Psoas muscle (tissue), 8 donors: ENCODE measurements at places on chromosomes 11 and 22.

- no peak for DNase-seq
Measured at GRCh38 chr11:103043826-103044678, 47.9 kb downstream of the DCUN1D5 start.

DNA sequence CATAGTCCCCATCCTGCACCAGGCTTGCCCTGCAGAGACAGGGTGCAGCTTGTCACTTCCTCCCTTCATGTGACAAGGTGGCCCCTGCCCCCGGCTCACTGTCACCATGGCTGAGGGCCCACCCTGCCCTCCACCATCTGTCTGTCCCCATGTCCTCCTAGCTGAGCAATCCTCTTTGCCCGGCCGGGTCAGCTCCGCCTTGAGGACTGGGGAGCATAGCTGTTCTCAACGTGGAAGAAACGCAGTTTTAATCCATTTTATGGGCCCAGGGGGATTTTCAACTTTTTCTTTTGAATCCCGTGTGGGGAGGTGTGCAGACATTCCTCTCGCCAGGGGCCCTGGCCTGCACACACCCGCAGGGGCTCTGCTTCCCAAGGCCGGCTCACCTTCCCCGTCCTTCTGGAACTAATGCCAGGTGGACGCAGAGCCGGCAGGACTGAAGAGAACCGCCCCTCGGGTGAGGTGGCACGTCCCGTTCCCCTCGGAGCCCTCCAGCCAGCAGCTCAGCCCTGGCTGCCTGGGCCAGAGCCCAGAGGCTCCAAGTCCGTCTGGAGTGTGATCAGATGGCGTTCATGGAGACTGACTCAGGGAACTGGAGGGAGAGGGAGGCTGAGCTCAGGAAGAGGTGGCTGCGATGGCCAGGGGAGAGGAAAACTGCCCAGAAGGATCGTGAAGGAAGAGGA, 1108.7 kb downstream of the BRD1 start:
- DNase-seq: no peak

- no peak for DNase-seq
Measured at GRCh38 chr22:32286290-32286840, 31.2 kb upstream of the SLC5A4 start.

DNA sequence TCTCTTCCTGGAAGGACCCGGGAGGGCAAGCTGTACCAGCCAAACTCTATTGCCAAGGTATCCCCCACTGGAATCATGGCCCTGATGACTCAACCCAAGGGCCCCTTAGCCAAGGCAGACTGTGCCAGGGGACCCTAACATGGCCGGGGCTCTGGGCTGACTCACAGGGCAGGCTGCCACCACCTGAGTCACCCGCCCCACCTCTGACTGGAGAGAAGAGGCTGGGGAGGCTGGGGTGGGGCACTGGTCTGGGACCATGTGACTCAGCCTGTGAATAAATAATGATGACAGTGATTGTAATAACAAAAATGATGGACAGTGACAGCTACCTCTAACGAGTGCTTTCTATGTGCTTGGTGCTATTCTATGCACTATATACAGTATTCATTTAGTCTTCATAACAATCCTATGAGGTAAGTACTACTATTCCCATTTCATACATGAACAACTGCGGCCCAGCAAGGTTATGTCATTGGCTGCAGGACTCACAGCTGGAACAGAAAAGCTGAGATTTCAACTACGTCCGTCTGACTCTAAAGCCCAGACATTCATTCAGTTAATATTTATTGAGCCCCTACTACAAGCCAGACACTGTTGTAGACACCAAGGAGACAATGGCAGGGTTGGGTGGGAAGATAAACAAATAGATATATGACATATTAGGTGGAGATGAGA, 84.2 kb downstream of the FBXO7 start:
- peak; percentile 85 for DNase-seq

DNA sequence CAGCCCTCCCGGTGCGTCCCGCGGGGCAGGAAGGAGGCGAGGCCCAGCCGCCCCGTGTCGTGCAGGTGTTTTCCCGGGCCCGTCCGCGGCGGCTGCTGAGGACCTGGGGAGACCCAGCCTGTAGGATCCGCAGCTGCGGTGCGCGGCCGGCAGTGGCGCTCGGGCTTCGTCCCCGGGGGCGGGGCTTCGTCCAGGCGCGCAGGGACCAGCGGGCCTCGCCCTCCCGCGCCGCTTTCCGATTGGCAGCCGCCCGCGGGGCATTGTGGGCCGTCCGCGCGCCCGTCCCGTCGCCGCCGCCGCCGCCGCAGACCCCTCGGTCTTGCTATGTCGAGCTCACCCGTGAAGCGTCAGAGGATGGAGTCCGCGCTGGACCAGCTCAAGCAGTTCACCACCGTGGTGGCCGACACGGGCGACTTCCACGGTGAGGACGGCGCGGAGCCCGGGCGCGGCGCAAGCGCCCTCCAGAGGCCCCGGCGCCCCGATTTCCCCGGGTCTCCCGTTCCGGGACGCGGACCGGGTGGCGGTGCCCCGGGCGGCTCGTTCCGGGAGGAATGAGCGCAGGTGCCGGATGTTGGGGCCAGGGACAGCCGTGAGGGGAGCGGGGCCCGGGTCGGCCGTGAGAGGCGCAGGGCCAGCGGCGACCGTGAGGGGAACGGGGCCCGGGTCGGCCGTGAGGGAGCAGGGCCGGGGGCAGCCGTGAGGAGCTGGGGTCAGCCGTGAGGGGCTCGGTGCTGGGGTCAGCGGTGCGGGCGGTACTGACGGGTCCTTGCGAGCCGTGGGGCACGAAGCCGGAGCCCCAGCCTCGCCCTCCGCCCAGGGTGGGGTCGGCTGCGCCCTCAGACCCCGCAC, at the start of gene TALDO1:
Gene TALDO1, plus strand, starts transcription at position 307 of the 849 bp plus-strand sequence. Its CDS starts 18 bp downstream, at position 325.
- peak; percentile 96 for DNase-seq

GRCh38 chr22:45320357-45320976, 10.7 kb downstream of the FAM118A start:
- peak; percentile 33 for DNase-seq

- no peak for DNase-seq
Measured at GRCh38 chr11:122095681-122096262, 20.2 kb downstream of the BLID start.

GRCh38 chr22:45919504-45920286, 57.3 kb downstream of the WNT7B start:
- no peak for DNase-seq

- DNase-seq: no peak
Measured at GRCh38 chr11:28999620-29000019, 891.4 kb downstream of the METTL15 start.

DNA sequence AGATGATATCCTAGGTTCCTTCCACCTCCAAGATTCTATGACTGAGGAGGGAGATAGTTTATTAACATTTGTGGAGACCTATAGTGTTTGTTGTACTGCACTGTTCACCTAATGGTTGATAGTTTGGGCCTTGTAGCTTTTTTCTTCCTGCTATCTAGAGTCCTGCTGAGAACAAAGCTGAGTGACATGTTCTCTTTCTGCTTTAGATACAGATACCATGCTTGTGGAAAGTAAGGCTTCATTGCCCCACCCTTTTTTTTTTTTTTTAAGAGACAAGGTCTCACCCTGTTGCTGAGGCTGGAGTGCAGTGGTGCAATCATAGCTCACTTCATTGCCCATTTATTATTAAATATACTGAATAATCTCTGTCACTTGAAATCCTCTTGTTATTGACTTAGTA, 12.3 kb downstream of the DLAT start:
- no peak for DNase-seq

DNA sequence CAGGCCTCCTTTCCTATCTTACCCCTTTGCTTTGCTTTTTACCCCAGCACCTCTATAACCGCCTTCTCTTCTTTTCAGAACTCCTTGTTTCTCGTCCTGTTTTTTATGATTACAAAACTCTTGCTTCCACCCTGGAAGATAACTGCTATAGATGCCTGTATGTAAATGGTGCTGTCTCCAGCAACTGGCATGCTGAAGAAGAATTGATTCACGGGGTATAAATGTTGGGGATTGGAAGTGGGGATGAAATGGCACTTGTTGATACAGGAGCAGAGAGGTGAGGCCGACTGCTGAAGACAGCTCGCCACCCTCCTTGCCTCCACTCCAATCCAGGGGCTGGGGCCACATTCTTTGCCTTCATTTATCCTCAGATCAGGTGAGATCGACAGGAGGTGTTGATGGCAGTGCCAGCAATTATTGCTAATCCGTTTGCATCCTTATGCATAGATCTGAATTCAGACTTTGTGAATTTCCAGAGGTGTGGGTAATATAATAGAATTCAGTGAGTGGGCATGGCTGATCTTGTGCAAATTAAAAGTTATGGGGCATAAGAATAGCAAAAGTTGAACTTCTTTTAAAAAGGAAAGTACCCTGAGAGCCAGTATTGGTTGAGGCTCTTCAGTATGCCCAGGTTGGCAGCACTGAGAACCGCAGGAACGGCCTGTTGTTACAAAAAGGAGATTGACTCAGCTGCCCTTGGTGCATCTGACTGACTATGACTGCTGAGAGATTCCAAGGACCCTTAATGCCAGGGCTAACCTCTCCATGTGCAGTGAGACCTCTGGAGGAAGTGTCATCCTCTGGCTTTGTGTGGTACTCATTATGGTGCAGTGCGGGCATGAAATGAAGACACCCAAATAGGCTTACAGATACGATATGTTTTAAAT, 5.3 kb downstream of the NEAT1 start:
- DNase-seq: peak; percentile 68

DNA sequence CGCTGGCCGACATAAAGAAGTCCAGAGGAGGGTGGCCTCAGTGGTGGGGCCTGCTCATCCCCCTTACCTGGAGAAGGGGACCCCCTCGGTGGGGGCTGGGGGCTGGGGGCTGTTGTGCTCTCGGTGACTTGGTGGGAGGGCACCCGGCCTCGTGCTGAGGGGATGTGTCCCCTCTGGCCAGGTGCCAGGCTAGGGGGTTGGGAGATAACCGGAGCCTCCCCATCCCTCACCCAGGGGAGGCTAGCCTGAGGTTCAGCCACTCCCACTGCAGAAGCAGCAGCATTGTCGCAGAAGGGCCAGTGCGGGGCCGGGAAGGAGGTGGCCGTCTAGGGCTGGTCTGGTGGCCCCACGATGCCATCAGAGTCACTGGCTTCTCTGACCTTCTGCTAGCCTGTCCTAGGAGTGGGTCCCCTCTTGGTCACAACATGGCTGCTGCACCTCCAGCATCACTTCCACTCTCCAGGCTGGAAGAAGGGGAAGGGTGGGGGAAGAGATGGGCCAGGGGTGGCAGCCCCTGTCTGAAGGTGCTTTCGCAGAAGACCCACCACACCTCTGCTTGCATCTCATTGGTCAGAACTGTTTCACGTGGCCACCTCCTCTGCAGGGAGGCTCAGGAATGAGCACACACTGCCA, 44.2 kb upstream of the FADD start:
- no peak for DNase-seq

GRCh38 chr11:15800111-15800800, 556.1 kb downstream of the SOX6 start:
- DNase-seq: peak; percentile 54

GRCh38 chr11:42315267-42315666, 855.8 kb upstream of the LRRC4C start:
- no peak for DNase-seq

DNA sequence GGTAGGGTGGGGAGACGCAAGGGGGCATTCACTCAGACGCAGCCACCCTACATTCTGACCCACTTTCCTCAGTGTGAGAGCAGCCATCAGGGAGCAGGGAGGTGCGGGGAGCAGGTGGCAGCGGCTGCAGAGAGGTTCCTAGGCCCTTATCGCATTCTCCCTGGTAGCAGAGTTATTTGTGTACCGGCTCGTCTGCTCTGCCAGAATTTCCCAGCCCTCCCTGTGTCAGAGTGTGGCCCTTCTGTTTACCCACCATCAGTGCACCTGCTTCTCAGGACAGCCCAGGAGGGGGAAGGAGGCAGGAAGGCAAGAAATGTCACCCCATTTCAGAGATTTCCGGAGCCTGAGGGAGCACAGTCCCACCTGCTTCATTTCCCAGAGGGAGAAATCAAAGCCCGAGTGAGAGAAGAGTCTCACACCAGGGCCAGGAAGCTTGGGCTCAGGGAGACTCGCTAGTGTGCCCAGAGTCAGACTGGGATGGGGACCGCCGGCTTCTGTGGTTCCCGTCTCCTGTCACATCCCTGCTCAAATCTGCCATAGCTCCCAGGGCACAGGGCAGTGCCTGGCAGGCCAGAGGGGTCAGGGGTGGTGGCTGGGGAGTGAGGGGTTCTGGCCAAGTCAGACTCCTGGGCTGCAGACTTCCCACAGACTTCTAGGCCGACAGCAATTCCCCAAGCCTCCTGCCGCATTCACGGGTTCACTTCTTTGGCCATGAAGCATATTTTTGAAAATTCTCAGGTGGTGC, 49.7 kb downstream of the ARRB1 start:
- DNase-seq: peak; percentile 27

GRCh38 chr11:76598426-76598839, 72.1 kb downstream of the LRRC32 start:
- DNase-seq: no peak

GRCh38 chr11:61811831-61812230, 5.0 kb downstream of the FADS1 start:
- no peak for DNase-seq

DNA sequence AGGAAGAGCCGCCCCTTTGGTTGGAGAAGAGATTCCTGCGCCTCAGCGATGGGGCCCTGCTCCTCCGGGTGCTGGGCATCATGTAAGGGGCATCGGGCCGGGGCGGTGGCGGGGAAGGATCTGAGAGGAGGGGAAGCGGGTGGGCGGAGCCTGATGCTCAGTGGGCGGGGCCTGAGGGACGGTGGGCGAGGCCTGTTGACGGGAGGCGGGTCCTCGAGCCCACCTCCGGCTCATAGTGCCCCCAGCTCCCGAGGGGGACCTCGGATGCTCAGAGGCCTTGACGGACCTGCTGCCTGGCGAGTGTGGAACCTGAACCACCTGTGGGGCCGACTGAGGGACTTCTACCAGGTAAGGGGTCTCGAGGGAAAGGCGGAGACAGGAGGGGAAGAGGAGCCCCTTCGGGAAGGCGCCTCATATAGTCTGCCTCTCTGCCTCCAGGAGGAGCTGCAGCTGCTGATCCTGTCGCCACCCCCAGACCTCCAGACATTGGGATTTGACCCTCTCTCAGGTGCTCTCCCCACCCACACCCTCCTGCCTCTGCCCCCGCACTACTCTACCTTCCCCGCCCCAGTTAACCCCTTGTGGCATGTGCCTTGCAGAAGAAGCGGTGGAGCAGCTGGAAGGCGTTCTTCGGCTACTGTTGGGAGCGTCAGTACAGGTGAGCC, 799 bp downstream of the CCDC88B start:
- DNase-seq: peak; percentile 70

DNA sequence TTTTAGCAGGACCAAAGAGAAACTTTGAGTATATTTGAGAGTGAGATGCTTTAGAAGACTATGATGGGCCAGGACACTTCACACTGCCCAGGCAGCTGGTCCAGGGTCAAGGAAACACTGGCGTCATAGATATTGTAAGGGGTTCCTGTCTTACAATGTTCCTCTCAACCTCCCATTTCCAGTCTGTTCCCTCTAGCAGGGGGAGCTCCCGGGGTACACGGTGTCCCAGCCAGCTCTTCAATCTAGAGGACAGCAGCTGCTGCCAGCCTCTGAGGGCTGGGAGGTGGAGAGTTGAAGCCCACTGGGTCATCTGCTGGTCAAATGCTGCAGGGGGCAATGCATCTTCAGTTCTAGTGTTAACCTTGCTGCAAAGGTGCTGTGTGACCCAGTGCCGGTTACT, 40.7 kb upstream of the TIMP3 start:
- DNase-seq: no peak

DNA sequence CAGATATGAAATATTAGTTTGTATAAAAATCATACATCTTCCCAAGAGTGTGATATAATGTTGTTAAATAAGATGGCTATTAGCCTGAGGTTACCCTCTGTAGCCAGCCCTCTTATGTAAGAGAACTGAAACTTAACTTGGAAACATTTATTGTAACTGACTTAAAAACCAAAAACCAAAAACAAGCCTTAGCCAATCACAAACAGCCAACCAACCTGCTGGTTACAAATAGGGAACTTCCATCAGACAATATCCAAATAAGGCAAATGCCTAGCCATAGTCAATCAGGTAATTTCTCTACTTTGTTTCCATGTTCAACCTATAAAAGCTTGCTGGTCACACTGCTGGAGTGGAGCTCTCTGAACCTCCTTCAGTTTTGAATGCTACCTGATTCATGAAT, 14.1 kb downstream of the KBTBD3 start:
- DNase-seq: no peak
